Skeletal muscle cell (primary cell): ENCODE measurements at places on chromosomes 1 and 21.

DNA sequence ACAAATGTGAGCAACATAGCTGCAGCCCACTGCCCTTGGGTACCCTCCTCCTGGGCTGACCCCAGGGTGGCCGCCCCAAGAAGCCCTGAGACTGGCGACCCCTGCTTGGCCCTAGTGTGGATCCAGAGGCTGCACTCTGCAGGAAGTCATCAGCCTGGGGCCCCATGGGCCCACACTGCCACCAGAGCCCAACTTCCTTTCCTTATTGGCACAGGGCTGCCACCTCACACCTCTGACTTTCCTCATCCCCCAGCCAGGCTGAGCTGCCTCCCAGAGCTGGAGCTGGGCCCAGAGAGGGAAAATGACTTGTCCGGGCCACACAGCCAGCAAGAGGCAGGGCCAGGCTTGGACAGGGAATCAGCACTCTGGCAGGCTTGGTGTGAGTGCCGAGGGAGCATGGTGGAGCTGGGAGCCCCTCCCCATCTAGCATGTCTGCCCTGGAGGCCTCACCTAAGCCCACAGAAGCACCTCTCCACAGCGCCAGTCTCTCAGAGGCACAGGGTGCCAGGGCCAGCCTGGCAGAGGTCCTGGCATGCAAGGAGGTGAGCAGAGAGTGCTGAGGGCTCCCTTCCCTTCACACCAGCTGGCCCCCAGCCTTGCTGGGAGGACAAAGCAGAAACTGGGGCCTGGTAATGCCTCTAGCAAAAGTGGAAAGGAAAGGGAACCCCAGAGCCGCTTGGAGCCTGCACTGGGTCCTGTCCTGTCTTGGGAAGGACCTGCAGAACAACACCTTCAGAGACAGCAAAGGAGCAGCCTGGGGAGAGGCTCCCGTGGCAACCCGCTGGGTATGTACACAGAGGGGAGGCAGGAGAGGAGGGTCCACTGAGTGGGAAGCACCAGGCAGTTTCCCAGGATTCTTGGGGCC is 3.2 kb downstream of the RAP1GAP start:
- no peak for DNase-seq

DNA sequence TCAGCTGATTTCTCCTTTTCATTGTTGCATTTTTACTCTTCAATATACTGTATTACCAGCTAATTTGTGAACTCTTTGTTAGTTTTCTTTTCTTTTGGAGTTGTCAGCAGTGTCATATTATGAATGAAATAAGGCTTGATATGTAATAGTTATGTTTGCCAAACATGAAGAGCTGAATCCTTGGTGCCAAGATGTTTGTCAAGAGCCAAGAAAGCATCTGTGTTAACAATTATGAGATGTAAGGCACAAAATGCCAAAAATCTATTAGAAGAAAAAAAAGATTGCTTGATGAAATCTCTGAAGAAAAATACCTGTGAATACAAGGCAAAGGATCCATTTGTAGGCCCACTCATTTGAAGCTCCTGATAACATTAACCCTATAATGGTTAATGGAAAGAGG is 48.4 kb upstream of the RNPC3 start:
- DNase-seq: no peak

GRCh38 chr1:111571239-111571638 is 48.4 kb upstream of the RAP1A start:
- DNase-seq: no peak

GRCh38 chr21:41359286-41359685 is 2.5 kb upstream of the MX2 start:
- no peak for DNase-seq

- no peak for DNase-seq
Observed at GRCh38 chr1:26069941-26070295, 2.5 kb upstream of the TRIM63 start.
